ENCODE measurements at places on chromosomes 1 and 21.

GRCh38 chr1:23634840-23635651 is 56.6 kb upstream of the RPL11 start:
- DNase-seq = peak; percentile 62

DNA sequence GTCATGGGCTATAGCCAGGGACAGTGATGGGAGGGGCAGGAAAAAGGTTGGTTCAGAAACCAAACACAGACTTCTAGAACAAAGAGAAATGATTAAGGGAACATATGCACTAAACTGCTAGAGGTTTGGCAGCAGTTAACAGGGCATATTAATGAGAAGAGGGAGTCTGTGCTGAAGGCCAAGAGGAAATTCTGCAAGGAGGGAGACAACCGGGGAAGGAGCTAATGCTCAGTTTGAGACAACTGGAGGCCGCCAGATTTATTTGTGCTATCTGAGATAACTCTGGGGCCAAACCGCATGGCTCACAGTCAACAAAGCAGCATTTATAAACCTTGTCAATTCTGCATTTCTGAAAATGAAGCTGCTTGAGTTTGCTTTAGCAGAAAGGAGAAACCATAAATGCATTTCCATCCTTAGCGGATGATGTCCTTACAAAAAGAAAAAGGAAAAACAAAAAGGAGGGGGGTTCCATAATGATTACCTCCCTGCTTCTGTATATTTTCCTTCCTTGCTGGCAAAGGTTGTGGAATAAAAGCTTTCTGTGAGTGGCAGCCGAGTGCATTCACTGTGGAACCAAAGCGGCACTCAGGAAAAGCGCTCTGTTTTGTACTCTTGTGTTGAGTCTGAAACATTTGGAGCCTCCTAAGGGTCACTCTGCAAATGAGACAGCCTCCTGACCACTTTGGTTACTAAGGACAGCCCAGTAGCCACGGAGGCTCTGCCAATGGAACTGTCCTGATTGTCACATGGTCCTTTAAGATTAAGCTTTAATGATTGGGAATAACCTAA is 70.3 kb downstream of the SIM2 start:
- DNase-seq = no peak

DNA sequence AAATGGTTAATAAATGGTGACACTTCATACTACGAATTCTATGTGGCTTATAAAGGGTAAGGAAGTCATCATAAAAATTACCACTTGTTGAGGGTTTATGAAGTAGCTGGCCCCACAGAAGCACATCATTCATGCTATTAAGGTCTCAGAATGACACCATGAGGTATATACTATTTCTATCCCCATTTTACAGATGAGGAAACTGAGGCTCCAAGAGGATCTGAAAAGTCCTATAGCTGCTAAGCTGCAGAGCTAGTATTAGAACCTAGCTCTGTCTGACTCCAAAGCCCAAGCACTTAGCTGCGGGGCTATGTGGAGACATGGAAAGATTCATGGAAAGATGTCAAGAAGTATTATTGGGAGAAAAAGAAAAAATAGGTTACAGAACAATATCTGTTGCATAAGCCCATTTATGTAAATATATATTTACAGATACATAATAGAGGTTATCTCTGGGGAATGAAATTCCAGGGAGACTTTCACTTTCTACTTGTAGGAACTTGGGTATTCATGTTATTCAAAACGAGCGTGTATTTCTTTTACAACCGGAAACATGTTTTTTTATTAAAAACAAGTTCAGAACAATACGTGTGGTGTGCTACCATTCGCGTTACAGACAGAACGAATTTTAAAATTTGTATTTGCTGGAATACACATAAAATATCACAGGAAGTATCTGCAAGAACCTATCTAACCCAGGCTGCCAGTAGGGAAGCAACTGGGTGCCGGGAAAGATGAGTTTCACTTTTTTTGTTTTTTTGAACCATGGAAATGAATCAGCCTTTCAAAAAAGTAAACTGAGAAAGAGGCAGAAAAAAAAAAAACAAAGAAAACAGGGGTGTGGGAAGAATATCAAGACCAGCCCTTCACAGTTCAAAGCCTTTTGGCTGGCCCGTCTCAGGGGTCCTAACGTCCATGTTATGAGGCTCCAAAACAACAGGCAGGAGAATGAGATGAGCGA is 13.4 kb downstream of the SPOCD1 start:
- DNase-seq = no peak

- DNase-seq = no peak
Observed at GRCh38 chr1:204094313-204094729, 21.4 kb downstream of the SOX13 start.

GRCh38 chr1:156726549-156727226 is 1.6 kb upstream of the METTL25B start:
- peak; percentile 10 for DNase-seq

DNA sequence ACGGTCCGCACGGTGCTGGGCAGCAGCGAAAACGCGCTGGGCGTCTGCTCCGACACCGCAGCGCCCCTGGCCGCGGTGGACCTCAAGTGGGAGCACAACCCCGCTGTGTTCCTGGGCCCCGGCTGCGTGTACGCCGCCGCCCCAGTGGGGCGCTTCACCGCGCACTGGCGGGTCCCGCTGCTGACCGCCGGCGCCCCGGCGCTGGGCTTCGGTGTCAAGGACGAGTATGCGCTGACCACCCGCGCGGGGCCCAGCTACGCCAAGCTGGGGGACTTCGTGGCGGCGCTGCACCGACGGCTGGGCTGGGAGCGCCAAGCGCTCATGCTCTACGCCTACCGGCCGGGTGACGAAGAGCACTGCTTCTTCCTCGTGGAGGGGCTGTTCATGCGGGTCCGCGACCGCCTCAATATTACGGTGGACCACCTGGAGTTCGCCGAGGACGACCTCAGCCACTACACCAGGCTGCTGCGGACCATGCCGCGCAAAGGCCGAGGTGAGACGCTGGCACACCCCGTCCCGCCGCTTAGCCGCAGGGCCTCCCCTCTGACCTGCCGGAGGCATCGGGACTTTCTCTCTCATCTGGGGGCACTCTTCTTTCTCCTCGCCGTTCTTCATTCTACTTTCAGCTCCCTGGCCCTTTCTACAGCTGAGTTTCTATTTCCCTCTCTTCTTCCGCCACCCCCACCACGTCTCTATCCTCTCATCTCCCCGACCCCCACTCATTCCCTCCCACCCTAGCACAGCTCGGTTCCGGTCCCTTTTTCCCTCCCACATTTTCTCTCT is 1.0 kb downstream of the NPR1 start:
- no peak for DNase-seq

DNA sequence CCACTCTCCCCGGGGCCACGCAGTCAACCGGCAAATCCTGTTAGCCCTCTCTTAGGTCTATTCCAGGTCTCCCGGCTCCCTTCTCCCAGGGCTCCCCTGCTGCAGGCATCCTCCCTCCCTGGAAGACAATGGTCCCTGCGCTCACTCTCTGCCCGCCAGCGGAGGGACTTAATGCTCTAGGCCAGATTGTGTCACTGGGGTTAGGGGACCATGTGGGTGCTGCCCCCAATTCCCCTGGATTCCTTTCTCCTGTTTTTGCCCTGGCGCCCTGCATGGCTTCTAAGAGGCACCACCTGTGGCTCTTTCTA is 8.2 kb downstream of the FAM131C start:
- DNase-seq = no peak

DNA sequence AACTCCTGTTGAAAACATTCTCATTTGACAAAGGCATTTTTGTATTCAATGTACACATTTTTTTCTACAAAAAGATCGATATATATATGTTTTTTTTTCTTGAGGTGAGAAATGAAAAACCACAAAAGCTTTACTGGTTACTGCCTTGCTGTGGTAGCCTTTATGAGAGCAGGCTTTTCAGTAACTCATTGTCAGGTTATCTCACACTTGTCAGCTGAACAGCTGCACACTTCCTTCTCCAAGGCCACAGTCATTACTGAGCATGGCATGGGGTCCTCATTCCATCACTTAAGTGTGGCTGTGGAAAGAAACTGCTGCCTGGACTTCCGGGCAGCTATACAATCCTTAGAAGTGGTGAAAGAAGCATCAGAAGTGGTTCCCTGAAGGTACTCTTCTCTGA is 169.3 kb upstream of the ZP4 start:
- DNase-seq = no peak

GRCh38 chr1:180175806-180176205 is 21.1 kb downstream of the QSOX1 start:
- DNase-seq = peak; percentile 46

DNA sequence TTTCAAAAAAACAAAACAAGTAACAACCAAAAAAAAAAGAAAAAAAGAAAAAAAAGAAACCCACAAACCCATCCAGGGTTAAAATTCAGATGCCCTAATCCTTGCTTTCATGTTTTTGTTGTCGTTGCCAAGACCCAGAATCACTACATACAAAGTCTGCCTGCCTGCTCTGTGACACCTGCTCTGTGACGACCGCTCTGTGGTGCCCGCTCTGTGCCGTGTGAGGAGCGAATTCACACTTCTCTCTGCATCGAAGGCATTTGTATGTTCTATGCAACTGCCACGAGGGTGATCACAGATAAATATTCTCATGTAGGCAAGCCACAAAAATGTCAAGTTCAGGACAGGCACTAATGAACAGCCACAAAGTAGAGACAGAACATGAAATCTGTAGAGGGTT is 178.6 kb downstream of the SLC45A1 start:
- DNase-seq = no peak

GRCh38 chr21:37829447-37829846 is 86.8 kb downstream of the KCNJ6 start:
- DNase-seq = no peak

DNA sequence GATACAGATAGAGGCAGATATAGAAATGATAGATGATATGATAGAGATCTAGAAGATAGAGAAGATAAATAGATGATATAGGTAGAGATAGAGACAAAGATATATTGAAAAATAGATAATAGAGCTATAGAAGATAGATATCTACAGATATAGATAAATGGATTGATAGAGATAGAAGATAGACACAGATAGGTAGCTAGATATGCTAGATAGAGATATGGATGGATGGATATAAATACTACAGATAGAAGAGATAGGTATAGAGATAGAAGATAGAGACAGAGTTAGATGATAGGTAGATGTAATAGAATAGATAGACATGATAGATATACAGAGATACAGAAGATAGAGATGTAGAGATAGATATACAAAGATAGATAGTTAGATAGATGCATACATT is 21.4 kb downstream of the TRIM11 start:
- no peak for DNase-seq

GRCh38 chr1:235873045-235873444 is 6.3 kb upstream of the LYST start:
- no peak for DNase-seq

GRCh38 chr1:219480011-219480410 is 132.9 kb downstream of the ZC3H11B start:
- no peak for DNase-seq

- no peak for DNase-seq
Observed at GRCh38 chr1:225476538-225476988, 48.7 kb upstream of the LBR start.

- no peak for DNase-seq
Observed at GRCh38 chr1:30753660-30754123, 3.9 kb downstream of the LAPTM5 start.

GRCh38 chr21:32437729-32438128 is 25.2 kb downstream of the EVA1C start:
- DNase-seq = peak; percentile 56

DNA sequence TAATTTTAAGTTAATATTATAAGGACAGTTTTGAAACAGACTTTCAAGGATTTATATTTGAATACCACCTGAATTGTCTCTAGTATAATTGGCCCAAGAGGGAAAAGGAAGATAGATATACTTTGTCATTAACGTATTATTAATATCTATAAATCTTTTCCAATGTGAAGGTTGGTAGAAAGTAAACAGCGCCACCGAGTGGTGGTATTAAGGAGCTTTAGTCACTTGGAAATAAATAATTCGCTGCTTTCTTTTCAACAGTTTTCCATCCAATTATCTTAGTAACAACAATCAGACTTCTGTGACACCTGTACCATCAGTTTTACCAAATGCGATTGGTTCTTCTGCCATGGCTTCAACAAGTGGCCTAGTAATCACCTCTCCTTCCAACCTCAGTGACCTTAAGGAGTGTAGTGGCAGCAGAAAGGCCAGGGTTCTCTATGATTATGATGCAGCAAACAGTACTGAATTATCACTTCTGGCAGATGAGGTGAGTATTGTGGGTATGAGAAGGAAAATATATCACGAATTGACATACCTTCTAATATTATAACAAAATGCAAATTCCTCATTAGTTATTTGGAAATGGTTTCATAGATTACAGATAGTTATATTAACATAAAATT is 37.7 kb downstream of the SH3GLB1 start:
- DNase-seq = no peak

DNA sequence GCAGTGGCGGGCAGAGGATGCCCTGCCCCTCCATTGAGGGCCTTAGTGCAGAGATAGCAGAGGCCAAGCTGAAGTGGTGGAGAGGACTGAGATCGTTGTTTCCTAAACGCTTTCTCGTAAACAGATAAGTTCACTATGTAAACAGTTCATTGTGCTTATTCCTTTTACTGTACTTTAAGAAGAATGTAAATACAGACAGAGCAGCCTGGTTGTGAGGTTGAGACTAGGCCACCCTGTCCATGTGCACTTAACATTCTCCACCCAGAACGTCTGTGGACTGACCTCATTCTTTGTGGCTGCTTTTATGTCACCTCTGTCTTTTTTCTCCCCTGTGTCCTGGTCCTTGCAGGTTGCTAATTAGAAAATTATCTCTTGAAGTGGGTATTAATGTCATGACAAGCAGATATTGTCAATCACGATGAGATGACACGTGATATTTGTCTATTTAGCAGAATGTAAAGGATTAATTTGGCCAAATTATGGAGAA is 8.5 kb downstream of the CENPS start:
- DNase-seq = no peak

GRCh38 chr1:111733183-111733991 is 5.8 kb downstream of the INKA2 start:
- peak; percentile 84 for DNase-seq

- DNase-seq = no peak
Observed at GRCh38 chr1:118204648-118205047, 19.6 kb upstream of the SPAG17 start.

DNA sequence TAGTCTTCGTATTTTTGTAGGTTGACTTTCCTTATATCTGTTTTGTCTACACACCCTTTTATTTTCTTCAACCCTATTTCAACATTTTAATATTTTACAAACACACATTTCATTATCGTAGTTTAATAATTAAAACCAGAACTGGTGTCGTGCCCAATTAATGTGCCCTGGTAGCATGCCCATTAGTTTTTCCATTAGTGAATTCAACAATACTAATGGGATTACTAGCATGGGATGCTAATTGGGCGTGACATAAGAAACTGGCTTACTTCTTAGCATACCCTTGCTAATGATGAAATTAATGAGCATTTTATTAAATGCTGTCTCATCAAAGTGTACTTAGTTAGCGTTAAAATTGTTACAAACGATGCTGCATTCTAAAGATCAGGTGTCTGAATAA is 332.7 kb downstream of the USH2A start:
- no peak for DNase-seq

GRCh38 chr1:33163621-33164519 is 18.0 kb downstream of the TRIM62 start:
- DNase-seq = no peak

GRCh38 chr21:14084068-14084501 is 126.7 kb downstream of the LIPI start:
- no peak for DNase-seq

All from heart left ventricle (tissue), 16 donors.